ENCODE measurements at places on chromosomes 11 and 22.
A peak's percentile ranks its signal among the peaks of the same experiment; 100 is the strongest.

- DNase-seq, result no peak
Measured at GRCh38 chr22:40396882-40397281, 26.5 kb downstream of the SGSM3 start.

DNA sequence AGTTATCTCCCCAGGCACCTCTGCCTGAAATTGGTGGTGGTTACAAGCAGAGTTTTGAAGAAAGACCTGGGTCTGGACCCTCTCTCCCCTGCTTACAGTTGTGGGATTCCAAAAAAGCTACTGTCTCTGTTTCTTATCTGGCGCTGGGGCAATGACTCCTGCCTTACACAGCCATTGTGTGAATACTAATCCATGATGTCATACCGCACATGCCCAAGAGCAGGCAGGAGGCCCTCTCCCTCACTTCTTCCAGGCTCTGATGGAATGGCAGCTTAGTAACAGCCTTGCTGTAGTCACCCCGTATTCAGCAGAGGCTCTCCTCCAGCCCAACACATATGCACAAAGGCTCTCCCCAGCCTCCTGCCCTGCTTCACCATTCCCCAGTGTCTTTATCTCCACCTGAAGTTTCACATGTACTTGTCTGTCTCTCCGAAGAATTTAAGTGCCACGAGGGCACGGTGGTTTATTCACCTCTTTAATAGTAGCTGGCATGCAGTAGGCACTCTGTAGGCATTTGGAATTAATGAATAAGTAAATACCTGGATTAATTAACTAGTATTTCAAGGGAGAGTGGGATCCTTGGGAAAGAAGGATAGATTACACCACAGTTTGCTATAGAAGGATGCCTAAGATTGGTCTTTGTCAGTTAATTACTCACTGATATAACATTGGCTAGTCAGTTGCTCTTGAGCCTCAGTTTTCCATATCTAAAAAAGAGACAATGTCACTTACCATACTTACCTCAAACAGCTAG is 165.6 kb downstream of the ETS1 start:
- DNase-seq, result no peak

- no peak for DNase-seq
Measured at GRCh38 chr22:37377927-37378326, 49.4 kb downstream of the ELFN2 start.

- DNase-seq, result no peak
Measured at GRCh38 chr11:131614631-131615030, 244.2 kb downstream of the NTM start.

DNA sequence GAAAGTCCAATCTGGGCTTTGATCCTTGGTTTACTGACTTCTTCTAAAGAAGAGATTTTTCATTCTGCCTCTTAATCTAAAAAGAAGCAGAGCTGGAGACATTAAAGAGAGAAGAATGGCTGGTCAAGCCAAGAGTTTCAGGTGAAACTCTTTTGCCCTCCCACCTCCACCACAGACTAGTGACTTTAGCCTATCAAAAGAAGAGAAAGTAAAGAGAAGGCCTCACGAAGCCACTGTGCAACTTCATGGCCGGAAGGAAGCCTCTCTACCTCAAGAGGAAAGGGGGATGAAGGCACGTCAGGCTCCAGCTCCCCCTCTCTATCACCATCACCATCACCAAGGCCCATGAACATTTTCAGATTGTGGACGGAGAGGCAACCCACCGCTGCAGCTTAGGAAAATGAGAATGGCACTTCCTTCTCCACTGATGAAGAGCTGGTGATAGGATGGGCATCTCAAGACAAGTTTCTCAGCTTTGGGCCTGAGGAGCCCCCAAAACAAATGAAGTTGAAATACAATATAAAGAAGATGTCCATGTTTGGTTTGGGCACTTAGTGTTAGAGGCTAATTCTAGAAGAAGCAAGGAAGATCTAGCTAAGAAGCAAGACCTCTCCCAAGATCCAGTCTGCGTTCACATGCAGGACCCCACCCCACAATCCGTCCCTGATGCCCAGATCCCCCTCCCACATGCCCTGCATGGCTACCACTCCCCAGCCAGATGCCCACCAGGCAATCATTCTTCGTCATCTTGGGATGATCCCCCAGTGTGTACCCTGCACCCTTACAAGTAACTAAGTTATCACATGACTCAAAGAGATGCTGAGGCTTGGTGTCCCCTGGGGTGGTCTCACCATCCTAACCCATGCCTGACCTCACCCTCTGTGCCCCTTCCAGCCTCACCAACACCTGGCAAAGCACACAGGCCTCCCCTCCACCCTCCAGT is 52.6 kb downstream of the IGSF9B start:
- peak; percentile 64 for DNase-seq

- DNase-seq, result peak; percentile 64
Measured at GRCh38 chr22:44407987-44408828, 89.8 kb downstream of the RTL6 start.

DNA sequence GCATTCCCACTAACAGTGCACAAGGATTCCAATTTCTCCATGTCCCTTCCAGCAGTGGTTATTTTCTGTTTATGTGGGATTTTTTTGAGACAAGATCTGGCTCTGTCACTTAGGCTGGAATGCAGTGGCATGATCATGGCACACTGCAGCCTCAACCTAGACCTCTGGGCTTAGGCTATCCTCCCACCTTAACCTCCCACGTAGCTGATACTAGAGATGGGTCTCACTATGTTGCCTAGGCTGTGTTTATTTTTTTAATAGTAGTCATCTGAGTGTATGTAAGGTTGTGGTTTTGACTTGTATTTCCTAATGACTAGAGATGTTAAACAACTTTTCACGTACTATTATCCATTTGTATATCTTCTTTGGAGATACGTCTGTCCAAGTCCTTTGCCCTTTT is 74.6 kb downstream of the KCNQ1OT1 start:
- DNase-seq, result no peak

GRCh38 chr11:101327908-101328307 is 198.3 kb upstream of the PGR start:
- no peak for DNase-seq

DNA sequence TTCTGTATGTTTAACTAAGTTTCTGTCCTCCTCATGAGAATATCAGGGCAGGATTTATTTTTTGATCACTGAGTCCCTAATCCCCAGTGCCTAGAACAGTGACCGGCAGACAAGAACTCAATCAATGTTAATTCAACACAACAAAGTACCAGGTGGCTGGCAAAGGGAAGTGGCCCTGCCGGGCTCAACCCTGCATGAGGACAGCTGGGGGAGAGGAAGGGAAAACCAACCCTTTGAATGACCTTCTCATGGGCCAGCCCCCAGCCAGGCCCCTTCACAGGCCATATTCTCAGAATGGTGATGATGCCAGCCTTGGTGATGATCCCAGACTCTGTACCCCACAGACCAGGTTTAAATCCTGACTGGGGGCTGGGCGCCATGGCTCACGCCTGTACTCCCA is 1.4 kb upstream of the MFNG start:
- DNase-seq, result no peak

GRCh38 chr11:71171576-71171975 is 80.8 kb downstream of the SHANK2 start:
- peak; percentile 44 for DNase-seq

DNA sequence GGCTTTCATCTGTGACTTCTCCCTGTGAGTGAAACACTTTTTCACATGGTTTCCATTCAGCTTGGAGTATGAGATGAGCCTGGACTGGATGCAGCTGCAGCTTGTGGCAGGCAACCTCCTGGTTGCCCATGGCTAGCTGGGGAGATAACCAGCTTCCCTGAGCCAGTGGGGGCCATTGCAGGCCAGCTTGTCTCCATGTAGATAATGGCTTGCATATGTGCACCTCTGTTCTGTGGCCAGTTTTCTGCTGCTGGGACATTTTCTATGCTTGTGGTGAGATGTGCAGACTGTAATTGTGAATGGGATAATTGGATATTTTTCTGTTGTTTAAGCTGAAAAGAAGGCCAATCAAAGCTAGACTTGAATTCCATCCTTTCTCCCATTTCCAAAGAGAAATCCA is 38.5 kb downstream of the INSC start:
- no peak for DNase-seq

DNA sequence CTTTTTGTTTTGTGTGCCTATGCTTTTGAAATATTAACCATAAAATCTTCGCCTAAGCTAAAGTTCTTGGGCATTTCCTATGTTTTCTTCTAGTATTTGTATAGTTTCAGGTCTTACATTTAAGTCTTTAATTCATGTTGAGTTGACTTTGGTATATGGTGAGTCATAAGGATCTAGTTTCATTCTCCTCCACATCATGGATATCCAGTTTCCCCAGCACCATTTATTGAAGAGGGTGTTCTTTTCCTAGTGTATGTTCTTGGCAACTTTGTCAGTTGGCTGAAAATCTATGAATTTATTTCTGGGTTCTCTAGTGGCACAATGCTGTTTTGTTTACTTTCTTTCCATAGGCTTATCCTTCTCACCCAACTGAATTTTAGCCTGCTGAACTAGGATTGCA is 49.0 kb downstream of the CTSC start:
- DNase-seq, result no peak

DNA sequence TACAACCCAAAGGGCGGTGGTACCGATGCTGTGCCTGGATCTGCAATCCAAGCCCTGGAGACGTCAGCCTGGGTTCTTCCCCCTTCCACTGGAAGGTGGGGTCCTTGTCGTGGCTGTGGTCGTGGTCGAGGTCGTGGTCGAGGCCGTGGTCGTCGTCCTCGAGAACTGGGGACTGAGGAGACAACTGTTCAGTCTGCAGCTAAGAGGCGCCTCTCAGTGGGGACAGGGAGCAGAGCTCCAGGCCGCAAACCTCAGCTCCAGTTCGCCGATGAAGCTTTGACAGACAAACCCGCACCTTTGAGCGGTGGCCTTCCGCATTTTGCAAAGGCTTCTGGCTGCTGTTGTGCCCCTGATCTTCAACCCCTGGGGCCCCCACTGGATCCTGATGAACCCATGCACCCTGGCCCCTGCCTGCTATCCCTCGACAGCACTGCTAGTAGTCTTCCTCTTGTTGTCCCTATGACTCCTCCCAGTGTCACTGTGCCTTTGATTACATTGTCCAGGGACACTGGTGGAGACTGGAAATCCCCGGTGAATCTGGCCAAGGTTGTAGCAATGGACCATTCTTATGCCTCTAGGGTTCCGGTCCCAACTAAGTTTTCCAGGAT is 1.5 kb downstream of the KDM4F start:
- DNase-seq, result no peak

GRCh38 chr11:2930704-2931419 is 1.6 kb upstream of the PHLDA2 start:
- DNase-seq, result peak; percentile 88

DNA sequence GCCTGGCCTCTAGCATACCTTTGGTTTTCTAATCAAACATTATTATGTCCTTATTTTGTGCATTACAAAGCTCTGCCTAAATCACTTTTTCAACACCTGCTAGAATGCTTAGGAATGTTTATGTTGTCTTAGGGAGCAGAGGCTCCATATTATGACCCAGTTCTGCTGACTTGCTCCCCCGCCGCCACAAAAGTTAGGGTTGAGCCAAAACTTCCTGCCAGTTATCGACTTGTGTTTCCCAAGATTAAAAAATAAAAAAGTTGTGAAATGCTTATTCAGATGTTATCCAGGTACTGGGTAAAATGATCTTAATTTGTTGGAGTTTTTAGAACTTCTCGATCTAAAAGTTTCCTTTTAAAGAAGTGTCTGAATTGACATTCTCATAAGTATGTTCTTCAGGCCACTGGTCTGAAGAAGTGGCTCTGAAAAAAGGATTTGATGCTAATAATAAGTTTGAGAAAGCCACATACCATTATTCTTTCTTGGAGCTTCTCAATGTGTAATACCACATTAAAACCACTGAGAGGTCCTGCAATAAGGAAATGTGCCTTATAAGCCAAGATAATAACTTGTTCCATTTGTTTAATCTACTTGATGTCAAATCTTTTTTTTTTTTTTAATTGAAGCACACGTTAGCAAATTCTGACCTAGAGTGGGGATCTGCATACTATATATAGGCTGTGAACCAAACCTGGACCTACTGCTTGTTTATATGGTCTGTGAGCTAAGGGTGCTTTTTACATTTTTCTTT is 2.2 kb downstream of the RNF185 start:
- DNase-seq, result no peak

DNA sequence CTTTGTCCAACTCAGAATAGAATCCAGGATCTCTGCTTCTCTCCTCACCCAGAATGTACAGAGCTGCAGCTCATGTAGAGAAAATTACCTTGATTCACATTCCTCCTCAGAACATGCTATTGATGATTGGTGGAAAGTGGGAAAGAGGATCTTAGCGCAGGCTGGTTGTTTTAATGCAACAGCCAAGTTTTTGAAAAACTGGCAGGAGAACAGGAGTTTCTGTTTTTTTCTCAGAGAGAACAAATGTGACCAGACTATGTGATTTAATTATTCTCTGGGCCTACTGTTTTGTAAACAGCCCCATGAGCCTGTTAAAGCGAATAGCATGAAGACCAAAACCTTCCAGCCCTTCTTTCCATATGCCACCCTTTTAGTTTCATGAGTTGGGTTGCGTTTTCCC is 19.1 kb upstream of the IL18BP start:
- no peak for DNase-seq

GRCh38 chr11:95697614-95698408 is 91.8 kb downstream of the FAM76B start:
- no peak for DNase-seq

DNA sequence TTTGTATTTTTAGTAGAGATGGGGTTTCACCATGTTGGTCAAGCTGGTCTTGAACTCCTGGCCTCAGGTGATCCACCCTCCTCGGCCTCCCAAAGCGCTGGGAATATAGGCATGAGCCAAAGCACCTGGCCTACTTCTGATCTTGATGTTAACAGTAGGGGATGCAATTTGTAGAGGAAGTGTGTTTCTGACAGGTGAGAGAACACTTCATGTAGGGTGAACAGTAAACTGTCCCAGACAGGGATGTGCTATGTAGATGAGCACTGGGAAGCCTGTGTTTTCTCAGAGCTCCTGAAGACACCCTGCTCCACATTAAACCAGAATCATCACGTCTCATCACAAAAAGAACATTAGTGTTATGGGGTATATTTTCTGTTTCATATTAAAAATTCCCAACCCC is 45.1 kb downstream of the UBASH3B start:
- DNase-seq, result no peak

- DNase-seq, result no peak
Measured at GRCh38 chr11:80388536-80388935, 947.7 kb upstream of the TENM4 start.

- DNase-seq, result no peak
Measured at GRCh38 chr22:37514526-37515051, 4.6 kb downstream of the CARD10 start.

DNA sequence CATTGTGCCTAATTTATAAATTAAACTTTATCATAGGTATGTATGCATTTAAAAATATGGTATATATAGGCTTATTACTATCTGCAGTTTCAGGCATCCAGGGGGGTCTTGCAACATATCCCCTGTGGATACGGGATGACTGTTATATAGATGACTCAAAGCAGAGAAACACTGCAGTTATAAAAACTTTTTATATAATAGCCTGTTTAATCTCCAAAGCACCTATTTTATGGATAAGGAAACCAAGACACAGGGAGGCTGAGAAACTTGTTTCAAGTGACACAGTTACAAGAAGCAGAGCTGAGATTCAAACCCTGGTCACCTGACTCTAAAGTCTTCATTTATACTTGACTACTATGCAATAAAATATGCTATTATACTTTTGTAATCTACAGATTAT is 897.7 kb downstream of the KCNA4 start:
- DNase-seq, result no peak

- DNase-seq, result no peak
Measured at GRCh38 chr11:61460986-61461385, 31.1 kb downstream of the SDHAF2 start.

All from cardiac septum (tissue), 1 donor.